ENCODE measurements at places on chromosomes 6 and 20. TPM values are rescaled to one million over a fixed set of nuclear protein-coding genes. Genes with fewer than 3 reads are reported as not detected.

- DNase-seq: no peak
Observed at GRCh38 chr6:19317431-19317986, 519.7 kb upstream of the ID4 start.

GRCh38 chr6:142857796-142858555 is 87.0 kb downstream of the HIVEP2 start:
- DNase-seq: no peak

DNA sequence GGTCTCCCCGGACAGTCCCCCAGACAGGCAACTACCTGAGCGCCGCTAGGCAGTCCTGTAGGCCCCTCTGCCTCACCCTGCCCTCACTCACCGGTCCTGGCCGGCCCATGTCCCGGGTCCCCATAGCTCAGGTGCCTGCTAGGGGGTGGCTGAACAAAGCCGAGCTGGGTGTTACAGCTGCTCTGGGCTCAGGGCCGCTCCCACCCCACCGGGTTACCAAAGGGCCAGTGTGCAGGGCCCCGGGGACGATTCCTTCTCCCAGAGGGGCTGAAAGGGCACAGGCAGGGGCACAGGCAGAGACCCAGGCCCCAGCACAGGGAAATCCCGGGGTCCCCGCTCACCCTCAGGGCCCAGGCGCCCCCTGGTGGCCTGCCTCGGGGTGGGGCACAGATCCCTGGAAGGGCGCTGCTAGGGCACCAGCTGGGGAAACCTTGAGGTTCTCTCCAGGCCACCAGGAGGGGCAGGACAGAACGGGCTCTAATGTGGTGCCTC is 118.4 kb downstream of the GRM4 start:
- peak; percentile 93 for DNase-seq

DNA sequence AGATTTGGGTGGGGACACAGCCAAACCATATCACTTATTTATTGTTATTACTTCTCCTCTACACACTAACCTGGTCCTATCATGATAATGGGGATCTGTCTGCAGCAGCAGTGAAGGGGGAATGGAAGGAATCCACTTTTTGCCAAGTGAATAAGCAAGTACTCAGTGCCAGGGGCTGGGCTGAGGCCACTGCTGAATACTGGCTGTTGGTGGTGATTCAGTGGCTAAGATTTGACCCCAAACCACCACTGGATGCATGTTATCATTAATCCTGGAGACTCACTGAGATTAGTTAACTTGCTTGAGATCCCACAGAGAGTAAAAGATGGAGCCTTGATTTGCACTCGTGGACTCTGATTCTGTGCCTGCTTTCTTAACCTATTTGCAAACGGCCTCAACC is 127.7 kb downstream of the TSHZ2 start:
- no peak for DNase-seq

- DNase-seq: no peak
Observed at GRCh38 chr6:1527073-1527457, 82.7 kb upstream of the FOXC1 start.

GRCh38 chr6:43250992-43251373 is 7.7 kb downstream of the TTBK1 start:
- DNase-seq: no peak

- peak; percentile 50 for DNase-seq
Observed at GRCh38 chr6:106084106-106084988, 1.8 kb upstream of the PRDM1 start.

DNA sequence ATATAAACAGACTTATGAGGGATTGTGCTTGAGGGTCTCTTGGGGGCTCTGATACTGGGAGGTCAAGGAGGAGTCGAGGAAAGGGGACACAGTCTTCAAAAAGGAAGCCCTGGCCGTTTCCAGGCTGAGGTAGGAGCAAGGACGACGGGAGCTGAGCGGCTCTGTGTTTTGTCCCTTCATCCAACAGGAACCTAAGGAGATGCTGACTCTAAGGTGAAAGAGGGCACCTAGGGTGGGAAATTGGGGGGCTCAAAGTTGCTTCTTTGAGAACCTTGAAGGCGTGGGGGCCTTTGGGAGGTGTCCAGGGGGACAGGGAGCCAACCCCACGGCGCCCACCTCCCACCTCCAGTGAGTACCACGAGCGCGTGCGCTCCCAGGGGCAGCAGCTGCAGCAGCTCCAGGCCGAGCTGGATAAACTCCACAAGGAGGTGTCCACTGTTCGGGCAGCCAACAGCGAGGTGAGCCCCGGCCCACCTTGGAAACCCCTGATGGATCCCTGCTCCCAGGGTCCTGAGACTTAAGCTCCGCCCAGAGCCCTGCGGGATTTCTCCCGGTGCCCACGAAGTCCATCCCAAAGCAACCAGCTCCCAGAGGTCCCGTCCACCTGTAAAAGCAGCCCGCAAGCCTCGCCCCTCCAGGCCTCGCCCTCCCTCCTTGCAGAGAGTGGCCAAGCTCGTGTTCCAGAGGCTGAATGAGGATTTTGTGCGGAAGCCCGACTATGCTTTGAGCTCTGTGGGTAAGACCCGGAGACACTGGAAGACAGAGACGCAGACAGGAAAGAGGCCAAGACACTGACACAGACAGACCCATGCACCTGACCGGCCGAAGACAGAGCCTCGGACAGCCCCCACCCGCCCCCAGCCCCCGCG is 2.9 kb downstream of the SPAG4 start:
- DNase-seq: peak; percentile 40

GRCh38 chr6:168278904-168279303 is 40.7 kb downstream of the DACT2 start:
- DNase-seq: no peak

GRCh38 chr6:63589952-63590411 is 17.7 kb downstream of the LOC128125822 start:
- no peak for DNase-seq

DNA sequence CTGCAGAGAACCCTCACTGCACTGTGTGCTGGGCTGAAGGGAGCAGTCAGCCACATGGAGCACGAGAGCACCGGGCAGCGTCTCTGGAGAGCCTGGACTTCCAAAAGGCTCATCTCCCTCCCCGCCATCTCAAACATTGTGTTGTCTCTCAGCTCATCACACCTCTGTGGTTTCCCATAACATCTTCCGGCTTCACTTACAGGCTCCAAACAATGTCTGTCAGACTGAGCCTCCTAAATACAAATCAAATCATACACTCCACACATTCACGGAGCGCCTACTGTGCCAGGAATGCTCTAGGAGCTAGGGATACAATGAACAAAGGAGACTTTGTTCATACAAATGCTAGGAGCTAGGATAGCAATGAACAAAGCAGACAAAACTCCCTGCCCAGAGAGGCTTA is 398.0 kb downstream of the RNGTT start:
- no peak for DNase-seq

Gene SLPI
- total RNA-seq: 1,957 TPM

Gene CALHM4
- total RNA-seq: not detected

Gene LY6G6F
- 9.4 TPM for total RNA-seq

Gene SLC22A1
- 0.67 TPM for total RNA-seq

Gene CTAGE9
- not detected for total RNA-seq

Gene SPEF1
- total RNA-seq: 0.34 TPM

All from upper lobe of left lung (tissue), 6 donors.